ENCODE measurements at places on chromosomes 3 and 15.

GRCh38 chr3:17431004-17431403, 311.4 kb downstream of the TBC1D5 start:
- DNase-seq: no peak

DNA sequence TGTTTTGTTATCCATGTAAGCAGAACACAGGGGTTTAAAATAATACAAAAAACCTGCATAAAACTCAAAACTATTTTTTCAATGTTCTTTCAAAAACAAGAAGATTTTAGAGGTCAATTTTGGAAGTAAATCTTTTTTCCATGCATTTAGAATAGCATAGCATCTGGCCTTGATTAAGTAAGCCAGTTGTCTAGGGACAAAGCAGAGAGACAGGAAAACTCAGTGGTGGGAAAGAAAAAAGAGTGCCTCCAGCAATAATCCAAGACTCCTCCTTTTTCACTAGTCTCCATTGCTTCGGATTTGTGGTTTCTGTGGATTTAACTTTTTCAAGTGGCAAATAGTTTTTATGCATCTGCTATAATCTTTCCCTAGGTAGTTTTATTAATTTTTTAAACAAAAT, 88.9 kb downstream of the SUCNR1 start:
- no peak for DNase-seq

GRCh38 chr3:11370966-11371365, 98.8 kb downstream of the ATG7 start:
- DNase-seq: no peak

- DNase-seq: no peak
Observed at GRCh38 chr15:56353740-56354139, 11.5 kb upstream of the TEX9 start.

DNA sequence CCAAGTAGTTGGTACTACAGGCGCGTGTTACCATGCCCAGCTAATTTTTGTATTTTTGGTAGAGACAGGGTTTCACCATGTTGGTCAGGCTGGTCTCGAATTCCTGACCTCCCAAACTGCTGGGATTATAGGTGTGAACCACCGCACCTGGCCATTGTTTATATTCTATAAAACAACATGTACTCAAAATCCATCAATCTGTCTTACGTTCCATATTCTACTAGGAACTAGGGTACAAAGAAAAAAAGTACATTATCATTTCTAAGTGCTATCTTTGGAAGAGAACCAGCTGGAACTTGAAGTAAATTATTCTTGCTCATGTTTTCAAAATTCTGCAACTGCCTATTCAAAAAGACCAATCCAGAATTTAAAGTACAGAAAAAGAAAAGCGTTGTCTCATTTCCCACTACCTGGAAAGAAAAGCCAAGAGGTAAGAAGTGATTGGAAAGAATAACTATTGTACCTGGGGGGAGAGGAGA, 15.2 kb downstream of the SPPL2A start:
- no peak for DNase-seq

GRCh38 chr15:36278219-36278618, 301.2 kb upstream of the CDIN1 start:
- no peak for DNase-seq

- no peak for DNase-seq
Observed at GRCh38 chr3:79453600-79453999, 314.2 kb downstream of the ROBO1 start.

GRCh38 chr3:182909318-182910040, 70.9 kb downstream of the DCUN1D1 start:
- no peak for DNase-seq

DNA sequence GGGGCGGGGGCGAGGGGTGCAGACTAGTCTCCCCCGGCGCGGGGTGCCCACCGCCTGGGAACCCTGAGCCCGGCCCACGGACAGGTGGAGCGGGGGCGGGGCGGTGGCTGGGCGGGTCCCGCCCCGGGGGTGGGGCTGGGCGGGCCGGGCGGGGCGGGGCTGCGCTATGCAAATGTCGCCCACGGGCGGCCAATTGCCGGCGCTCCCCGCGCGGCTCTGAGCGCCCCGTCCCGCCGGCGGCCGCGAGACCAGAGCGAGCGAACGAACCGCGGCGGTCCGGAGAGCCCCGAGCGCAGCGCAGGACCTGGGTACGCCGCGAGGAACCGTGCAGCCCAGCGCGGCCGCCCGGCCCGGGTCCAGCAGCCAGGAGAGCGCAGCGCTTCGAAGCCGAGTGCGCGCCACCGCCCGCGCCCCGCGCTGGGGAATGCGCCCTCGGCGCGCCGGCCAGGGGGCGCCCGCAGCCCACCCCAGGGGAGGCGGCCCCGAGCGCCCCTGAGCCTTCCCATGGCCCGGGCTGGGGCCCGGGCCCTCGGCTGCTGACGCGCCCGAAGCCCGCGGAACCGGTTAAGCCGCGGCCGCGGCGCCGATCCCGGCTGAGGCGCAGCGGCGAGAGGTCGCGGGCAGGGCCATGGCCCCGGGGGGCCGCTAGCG, at the start of gene SEMA3F:
SEMA3F (plus strand) TSS at position 485 of the 651 bp plus-strand sequence. CDS start 4,299 bp downstream, outside the sequence.
- peak; percentile 67 for DNase-seq

GRCh38 chr15:85545752-85546151, 165.3 kb downstream of the AKAP13 start:
- DNase-seq: no peak

DNA sequence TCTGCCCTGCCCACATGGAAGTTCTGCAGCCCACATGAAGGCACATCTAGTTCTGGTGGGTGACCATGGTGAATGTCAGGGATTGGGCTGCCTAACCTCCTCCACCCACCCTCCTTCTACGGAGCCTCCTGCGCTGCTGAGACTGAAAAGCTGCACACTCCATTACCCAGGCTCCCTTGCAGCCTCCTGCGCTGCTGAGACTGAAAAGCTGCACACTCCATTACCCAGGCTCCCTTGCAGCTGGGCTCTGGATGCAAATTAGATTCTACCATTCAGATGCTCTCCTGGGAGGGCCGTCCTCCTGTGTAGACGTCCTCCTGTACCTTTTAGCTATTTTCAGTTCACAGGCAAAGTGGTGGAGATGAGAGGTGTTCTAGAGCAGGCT, 32.1 kb downstream of the POMGNT2 start:
- no peak for DNase-seq

GRCh38 chr3:12920967-12921366, 79.6 kb upstream of the RPL32 start:
- no peak for DNase-seq

- DNase-seq: peak; percentile 60
Observed at GRCh38 chr3:119562307-119562961, 3.0 kb upstream of the CD80 start.

DNA sequence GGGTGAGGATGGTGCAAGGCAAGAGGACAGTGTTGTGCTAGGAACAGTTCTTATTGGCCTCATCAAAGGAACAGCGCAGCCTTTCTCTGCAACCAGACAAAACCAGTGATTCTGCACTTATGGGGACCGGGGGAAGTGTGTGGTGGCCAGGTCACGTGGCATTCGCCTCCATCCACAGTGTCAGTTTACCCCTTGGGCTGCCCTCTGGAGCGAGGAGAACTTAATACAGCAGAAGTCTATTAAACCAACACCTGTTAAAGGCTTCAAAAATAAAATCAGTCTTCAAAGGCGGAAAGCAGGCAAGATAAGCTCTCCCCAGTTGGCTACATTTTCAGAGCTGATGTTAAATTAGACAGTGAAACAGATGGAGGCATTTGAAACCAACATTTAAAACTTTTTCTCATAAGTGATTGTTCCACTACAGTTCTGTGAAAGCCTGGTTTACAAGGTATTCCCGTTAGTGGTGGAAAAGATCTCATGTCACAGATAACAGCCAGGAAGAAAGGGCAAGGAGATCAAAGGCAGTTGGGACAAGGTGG, 75.2 kb downstream of the LRIG1 start:
- DNase-seq: no peak

DNA sequence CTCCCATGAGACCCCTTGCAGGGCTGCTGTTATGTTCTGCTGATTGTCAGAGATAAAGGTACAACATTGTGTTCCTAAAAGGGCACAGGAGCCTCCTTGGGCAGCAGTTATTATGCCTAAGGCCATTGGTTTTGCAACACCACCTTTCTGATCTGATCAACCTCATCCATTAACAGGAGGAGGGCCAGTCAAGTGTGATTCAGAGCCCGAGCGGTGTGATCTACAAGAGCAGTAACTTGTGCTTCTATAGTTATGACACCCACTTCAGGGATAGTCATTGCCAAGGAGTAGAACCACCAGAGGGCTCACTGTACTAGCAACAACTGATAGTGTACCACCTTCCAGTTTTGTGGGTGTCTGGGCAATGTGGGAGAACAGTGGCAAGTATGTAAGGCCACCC, 1457.9 kb upstream of the CADM2 start:
- DNase-seq: no peak

- DNase-seq: no peak
Observed at GRCh38 chr15:91329914-91330313, 229.9 kb downstream of the SV2B start.

Data from stimulated activated naive CD4-positive, alpha-beta T cell treated with Interleukin-2 at 50 U/mL for 16 hours (primary cell).